ENCODE measurements at places on chromosomes 11 and 22.
A peak's percentile ranks its signal among the peaks of the same experiment; 100 is the strongest.

- no peak for DNase-seq
Measured at GRCh38 chr11:32899438-32899837, 6.8 kb downstream of the QSER1 start.

GRCh38 chr11:19894404-19894803 is 181.8 kb downstream of the NAV2 start:
- no peak for DNase-seq

DNA sequence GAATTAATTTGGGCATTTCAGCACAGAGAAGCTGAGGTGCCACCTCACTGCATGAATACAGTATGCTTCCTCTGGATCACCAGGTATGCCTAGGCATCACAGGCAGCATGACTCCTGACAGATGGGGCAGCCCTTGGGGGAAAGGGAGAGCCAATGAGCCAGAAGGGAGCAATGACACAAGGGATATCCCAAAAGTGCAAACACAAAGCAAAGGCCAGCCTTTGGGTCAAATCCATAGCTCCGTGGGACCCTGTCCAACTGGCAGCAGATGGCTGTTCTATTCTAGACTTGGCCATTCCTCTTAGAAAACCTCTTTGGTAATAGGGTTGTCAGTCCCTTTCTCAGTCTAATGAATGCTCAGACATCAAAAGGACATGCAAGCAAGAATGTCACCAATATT is 73.3 kb downstream of the SERGEF start:
- no peak for DNase-seq

DNA sequence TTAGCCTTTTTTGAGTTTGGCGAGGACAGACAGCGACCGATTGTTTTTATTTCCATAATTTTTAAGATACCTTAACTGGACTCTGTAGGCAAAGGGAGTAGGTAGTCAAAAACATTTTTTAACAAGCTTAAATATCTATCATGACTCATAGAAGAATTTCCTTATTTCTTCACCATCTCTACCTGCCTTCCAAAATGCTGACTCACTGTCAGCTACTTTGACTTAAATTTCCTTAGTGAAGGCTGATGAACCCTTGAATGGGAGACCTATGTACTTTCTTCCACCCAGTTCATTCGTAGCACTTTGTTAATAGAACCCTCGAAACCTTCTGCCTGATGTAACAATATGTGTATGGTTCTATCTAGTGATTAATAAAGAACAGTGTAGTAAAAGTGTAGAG is 1.1 kb upstream of the MTMR2 start:
- DNase-seq: no peak

DNA sequence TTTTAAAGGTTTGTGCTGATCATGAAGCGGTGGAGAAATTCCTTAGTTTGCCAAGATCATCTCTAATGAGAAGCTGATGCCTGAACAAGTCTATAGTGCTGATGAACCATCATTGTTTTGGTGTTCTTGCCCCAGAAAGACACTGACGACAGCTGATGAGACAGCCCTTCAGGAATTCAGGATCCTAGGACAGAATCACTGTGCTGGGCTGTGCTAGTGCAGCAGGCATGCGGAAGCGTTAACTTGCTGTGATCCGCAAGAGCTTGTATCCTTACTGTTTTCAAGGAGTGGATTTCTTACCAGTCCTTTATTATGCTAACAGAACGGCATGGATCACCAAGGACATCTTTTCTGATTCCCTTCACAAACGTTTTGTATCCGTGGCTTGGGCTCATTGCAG is 104.1 kb downstream of the TBC1D22A start:
- no peak for DNase-seq

GRCh38 chr11:119835753-119836152 is 106.8 kb upstream of the NECTIN1 start:
- DNase-seq: no peak

DNA sequence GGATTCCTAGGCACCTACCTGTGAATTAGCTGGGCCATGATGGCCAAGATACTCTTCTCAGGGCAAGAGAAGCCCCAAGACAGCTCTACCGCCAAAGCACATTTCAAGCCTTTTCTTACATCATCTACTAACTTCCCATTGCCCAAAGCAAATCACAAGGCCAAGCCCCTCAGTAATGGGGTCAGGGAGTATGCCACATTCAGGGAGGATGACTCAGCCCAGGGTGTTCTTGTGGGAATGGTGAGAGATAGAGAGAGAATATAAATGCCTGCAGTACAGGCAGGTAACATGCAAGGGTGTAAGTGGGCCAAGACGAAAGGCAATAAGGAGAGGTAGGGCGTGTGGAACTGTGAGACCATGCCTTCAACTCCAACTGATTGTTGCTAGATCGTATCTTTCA is 162.5 kb upstream of the ISX start:
- no peak for DNase-seq

GRCh38 chr11:77095551-77096490 is 6.8 kb upstream of the OMP start:
- DNase-seq: no peak

DNA sequence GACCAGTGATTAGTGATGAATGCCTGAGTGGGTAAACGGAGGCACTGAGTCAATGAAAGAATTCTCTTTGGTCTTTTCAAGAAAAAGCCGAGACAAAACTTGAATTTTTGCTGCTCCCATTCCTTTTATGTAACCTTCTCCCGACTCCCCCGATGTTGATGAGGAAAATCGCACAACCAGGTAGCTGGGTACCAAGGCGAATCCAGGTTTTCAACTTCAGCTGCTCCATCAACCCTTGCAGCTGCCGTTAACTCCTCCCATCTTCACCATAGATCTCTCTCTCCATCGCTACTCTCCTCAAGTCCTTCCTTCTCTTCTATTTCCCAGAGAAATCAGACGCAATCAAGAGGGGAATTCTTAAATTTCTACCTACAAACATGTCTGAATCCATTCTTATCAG is 611 bp upstream of the USP2 start:
- DNase-seq: no peak

DNA sequence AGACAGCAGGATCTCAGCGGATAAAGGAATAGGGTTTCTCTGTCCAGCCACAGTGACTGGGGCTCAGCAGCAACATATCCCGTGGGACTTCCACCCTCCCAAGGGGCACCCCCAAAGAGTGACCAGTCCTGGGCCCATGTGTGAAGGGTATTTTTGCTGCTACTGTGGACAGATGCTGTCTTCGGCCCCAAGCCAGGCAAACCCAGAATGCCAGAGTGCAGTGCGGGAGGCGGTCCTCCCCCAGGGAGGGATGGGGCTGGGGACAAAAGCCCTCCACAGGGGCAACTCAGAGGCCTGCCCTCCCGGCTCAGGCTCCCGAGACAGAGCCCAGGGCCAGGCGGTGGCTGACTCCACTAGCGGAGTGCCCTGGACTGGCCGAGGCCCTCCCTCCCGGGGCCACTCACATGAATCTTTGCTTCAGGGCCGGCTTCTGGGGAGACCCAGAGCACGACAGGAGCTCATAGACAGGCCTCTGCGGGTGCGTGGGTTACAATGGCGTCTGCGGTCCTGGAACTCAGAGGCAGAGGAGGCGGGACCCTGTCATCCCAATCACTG is 34.7 kb upstream of the WNT7B start:
- no peak for DNase-seq

- DNase-seq: no peak
Measured at GRCh38 chr11:129932381-129933067, 37.1 kb upstream of the NFRKB start.

DNA sequence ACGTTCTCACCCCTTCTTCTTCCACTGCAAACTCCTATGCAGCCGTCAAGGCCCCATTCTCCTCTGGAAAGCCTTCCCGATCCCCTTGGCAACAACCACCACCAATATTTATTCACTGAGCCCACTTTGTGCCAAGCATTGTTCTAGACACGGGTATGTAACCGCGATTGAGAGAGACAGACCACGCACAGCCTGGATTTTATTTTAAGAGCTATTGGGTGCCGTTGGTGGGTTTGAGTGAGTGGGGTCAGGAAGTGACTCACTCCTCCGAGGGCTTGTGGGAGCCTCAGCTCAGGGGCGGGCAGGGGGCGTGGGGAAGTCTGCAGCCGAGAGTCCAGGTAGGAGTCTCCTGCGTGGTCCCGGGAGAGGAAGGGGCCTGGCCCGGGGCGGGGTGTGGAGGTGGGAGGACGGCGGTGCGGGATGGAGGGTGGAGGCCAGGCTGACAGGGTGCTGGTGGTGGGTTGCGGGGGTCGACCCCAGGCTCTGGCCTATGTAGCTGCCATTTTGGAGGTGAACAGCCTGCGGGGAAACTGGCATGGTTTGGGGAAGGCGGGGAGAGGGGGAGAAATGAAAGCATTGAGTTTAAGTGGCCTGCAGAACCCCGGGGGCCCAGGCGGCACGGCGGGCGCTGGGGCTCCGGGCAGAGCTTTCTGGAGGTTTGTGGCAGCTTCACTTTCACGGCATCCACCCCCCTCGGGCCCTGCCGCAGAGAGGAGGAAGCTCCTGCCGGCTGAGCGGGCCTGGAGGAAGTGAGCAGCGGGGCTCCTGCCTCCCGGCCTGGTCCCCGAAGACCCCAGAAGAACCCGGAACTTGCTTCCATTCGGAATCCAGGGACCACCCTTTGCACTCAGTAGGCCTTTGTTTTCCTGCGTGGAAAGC is 547 bp downstream of the PARVG start:
- DNase-seq: peak; percentile 60

DNA sequence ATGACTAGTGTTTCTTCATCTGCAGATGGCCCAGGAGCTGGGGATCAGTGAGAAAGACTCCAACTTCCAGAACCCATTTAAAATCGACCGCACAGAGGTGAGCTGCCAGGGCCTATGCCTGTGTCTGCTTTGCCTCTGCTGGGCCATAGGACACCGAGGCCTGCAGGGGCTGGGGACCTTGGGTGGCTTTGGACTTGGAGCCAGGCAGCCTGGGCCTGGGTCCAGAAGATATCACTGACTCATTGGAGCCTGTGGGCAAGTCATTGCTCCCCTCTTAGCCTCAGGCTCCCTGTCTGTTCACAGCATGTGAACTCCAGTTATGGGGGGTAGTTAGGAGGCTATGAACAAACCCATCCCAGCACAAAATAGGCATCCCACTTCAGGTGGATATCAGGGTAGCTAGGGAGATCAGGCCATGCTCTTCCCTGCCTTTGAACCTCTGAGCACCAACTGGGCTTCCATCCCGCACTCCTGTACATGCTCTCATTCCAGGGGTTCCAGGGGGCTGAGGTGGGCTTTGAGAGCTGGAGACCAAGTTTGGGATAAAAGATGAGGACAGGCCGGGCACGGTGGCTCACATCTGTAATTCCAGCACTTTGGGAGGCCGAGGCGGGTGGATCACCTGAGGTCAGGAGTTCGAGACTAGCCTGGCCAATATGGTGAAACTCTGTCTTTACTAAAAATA is 13.4 kb downstream of the CCDC134 start:
- DNase-seq: no peak

- no peak for DNase-seq
Measured at GRCh38 chr11:123527526-123527925, 97.5 kb downstream of the GRAMD1B start.

- no peak for DNase-seq
Measured at GRCh38 chr11:69443968-69444364, 37.5 kb upstream of the LINC01488 start.

- no peak for DNase-seq
Measured at GRCh38 chr22:41555325-41555982, 5.4 kb upstream of the CSDC2 start.

DNA sequence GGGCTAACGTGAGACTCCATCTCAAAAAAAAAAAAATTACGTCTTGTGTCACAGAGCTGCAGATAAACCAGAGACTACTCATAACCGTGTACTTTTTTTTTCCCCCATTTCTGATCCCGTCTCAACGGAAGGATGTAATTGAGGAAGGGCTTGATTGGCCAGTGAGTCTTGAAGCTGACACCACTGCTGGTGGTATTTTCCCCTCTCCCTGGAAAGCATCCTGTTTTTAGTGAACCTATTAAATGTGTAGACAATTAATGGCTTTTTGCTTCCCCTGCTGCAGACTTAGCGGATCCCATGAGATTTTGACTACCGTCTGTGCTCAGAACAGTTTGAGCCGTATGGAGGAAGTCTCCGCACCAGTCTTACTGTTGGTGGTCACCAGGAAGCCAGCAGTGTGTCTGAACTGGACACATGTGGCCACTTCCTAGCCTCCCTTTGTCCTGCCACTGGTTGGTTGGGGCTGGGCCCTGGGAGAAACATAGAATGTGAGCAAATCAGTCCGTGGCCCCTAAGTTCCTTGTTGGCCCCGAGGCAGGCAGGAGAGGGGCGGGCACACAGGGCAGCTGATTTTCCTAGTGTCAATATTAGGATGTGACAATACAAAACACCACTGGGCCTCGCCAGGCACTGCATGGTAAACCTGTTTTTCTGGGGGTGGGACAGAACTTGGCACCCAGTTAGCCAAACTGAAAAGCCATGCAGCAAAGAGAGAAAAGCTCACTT is 3.1 kb downstream of the BIK start:
- no peak for DNase-seq

DNA sequence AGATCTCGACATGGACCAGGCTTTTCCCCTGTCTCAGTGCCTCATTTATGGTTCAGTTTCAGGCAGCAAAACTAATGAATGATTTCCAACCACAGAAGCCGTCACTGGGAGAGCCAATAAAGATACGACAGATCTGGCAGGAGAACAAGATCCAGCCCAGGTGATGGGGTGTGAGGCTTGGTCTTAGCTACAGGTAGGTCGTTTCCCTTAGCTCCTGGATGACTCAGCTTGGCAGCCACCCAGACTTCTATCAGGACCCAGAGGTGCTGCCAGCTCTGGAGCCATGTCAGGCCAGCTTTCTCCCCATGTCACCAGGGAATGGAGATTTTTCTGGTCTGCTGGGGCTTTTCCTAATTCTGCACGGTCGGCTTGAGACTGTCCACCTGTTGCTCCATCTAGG is 36.3 kb upstream of the APOBEC3A start:
- DNase-seq: no peak

DNA sequence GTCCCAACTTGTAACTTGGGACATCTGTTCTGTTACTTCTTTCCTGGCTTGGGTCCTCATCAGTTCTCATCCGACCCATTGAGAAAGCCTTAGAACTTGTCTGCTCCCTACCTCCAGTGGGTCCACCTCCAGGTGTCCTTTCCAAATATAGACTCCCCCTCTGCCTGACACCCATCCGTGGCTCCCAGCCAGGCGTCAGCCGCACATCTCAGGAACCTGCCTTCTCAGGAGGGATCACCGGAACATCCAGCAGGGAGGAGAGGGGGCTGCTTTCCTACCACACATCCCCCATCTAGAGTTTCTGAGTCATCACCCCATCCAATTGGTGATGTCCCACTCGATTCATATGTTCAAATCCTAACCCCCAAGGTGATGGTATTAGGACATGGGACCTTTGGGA is 36.5 kb downstream of the C11orf91 start:
- DNase-seq: no peak

Data from stimulated activated CD4-positive, alpha-beta T cell treated with anti-CD3 and anti-CD28 coated beads, Interleukin-12 subunit alpha, Interleukin-12 subunit beta, amount 100 ng/mL, for 4 hours (primary cell).